Stimulated activated CD4-positive, alpha-beta T cell treated with anti-CD3 and anti-CD28 coated beads, Interleukin-2, amount 100 ng/mL, for 48 hours (primary cell): ENCODE measurements at places on chromosomes 2 and 18.

DNA sequence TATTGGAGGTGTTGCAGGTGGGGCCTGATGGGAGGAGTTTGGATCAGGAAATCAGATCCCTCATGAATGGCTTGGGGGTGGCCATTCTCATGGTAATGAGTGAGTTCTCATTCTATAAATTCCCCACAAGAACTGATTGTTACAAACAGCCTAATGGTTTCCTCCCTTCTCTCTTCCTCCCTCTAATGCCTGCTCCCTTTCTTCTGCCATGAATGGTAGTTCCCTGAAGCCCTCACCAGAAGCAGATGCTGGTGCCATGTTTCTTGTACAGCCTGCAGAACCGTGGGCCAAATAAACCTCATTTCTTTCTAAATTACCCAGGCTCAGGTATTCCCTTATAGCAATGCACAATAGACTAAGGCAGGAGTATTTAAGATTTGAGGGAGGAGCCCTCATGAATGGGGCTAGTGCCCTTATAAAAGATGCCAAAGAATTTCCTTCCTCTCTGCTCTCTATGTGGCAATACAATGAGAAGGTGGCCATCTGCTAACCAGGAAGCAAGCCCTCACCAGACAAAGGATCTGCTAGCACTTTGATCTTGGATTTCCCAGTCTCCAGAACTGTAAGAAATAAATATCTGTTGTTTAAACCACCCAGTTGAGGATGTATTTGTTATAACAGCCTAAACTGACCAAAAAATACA lies 251.8 kb downstream of the ZEB2 start:
- no peak for DNase-seq

- no peak for DNase-seq
Observed at GRCh38 chr18:27478459-27478858, 293.4 kb upstream of the CHST9 start.

DNA sequence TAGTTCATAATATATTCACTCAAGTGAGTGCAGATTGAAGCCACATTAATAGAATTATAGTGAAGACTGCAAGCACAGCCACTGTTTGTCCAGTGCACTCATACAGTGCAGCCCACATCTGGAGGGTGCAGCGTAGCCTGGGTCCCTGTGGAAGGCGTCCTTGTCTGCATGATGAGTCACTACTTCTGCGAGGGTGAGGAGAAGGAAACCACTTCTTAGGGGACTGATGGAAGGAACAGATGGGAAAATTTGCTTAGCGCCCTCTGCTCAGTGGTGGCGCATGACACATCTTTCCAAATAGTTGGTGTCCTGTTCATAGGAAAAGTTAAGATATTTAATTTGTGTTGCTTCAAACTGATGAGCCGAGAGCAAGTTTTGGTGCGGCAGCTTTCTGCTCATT lies 330.4 kb upstream of the SMIM21 start:
- DNase-seq, result no peak

DNA sequence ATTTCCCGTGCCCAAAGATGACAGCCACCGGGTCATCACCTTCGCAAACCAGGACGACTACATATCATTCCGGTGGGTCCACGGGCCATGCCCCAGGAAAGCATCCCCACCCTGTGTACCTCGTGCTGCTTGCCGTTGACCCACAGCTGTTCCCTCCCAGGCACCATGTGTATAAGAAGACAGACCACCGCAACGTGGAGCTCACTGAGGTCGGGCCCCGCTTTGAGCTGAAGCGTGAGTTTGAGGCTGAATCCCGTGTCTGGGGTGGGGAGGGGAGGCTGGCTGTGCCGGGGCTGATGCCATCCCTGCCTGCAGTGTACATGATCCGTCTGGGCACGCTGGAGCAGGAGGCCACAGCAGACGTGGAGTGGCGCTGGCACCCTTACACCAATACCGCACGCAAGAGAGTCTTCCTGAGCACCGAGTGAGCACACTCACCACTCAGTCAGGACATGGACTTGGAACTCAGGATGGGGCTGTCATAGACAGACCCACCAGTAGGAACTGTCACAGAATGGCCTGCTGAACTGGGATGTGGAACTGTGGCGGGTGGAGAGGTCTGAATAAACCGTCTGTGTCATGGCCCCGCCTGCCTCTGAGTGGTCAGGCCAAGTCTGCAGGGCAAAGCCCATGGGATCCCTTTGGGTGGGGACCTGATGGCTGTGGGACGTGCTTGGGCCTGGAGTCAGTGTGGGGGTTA lies 3.5 kb downstream of the IMP4 start:
- no peak for DNase-seq

DNA sequence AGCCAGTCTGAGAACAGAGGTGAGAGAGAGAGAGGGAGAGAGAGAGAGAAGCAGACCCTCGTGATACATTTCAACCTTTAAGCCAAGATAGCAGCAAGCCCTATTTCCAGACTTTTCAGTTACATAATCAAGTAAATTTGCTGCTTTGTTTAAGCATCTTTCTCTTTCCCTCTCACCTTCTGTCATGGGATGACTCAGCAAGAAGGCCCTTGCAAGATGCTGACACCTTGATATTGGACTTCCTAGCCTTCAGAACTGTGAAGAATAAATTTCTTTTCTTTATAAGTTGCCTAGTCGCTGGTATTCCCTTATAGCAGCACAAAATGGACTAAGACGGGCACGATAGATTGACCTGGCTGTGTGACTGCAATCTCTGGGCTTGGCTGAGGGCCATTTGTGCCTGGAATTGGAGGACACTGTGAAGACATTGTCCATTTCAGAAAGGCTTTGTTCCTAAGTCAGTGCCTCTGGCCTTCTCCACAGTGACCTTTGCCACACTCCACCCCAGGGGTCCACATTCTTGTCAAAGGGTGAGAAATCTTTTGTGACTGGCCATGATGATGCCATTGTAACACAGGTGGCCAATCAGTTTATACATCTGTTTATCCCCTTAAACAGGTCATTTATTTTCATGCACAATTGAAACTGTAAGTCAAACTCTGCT lies 51.3 kb upstream of the ITSN2 start:
- DNase-seq, result no peak

DNA sequence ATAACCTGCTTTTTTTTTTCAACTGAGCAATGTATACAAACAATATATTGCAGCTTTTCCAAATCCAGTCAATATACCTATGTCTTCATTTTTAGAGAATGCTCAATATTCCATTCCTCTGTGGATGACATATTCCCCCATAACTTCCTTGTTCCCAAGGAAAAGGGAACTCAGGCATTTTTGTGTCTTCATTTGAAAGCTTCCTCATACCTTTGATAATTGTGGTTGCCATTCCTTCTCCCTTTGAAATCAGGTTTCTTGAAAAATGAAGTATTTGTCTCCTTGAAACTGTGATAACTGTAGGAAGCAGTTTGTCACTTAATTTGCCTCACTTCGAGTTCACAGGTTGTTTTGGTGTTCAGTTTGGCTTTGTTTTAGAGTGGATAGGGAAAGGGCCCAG lies 13.5 kb downstream of the ELAC1 start:
- DNase-seq, result no peak

DNA sequence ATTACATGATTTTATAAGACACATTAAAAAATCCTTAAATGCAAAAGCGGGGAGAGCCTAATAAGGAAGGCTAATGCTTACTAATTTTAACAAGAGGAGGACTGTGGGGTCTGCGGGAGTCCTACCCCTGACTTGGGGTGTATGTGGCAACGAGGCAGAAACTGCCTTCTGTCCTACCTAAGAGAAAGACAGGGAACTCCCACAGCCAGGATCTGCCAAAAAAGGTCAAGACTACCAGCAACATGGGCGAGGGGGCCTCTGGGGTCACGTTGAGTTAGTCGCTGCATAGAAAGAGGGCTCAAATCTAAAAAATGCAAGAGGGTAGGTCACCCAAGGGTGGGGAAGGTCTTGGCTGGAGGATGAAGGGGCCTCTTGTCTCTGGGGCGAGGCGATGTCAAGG lies 529 bp upstream of the AMER3 start:
- no peak for DNase-seq

GRCh38 chr2:170185319-170185718 lies 7.4 kb downstream of the MYO3B start:
- no peak for DNase-seq

GRCh38 chr18:12287684-12288402 lies 20.2 kb upstream of the TUBB6 start:
- no peak for DNase-seq

- peak; percentile 12 for DNase-seq
Observed at GRCh38 chr2:241179899-241180298, 8.6 kb upstream of the ANO7 start.

DNA sequence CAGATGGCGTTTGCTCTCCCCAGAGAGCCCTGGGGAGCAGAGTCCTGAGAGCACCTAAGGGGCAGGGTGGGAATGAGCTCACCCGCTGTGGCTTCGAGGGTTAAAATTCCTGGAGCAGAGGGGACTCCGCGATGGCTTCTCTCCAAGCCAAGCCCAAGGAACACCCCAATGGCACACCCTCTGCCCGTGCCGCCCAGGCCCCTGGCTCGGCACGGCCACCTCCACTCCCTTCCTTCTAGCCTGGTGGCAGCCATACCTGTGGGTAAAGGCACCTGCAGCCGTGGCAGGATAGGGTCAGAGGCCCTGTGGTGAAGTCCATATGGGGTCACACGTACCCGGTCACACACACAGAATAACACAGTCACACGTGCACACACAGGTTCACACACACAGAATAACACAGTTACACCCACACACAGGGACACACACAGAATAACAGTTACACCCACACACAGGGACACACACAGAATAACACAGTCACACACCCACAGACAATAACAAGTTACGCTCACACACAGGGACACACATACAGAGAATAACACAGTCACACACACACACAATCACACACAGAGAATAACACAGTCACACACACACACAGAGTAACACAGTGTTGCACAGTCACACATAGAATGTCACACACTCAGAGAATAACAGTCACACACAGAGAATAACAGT lies 50.5 kb downstream of the RAMP1 start:
- DNase-seq, result no peak

DNA sequence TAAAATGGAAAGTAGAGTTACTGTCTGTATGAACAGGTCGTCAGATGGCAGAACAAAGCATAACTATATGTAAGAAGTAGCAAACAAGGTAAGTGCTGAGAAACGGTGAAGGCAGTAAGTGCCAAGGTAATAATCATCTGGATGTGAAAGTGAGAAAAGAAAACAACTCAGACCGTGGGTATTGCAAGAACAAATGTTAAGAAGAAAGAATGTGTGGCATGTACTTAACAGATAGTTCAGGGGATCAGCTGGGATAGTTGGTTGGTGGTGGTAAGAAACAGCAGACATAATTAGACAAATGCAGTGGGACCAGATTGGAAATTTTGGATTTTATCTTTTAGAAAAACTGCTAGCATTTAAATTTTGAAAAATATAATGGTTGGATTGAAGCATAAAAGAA lies 375.8 kb upstream of the NXPH2 start:
- DNase-seq, result no peak

- no peak for DNase-seq
Observed at GRCh38 chr18:58025733-58026132, 18.3 kb upstream of the NEDD4L start.

GRCh38 chr2:19799881-19800780 lies 101.7 kb downstream of the TTC32 start:
- no peak for DNase-seq

DNA sequence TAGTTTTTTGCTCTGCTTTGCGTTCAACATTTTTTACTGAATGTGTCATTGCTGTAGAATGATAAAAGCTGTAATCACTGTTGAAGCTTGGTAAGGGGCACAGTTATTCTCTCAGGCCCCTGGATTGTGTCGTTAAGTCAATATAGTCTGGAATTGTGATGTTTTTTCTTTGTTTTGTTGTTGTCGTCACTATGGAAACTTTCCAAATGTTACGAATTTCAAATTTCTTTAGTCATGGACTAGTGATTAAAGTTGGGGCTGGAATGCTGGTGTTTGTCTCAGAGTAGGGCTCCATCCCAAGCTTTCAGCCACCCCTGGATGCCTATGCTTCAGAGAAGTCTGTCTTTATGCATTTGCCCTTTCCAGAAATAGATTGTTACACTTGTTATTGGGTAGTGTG lies 287.2 kb downstream of the CDH19 start:
- no peak for DNase-seq

DNA sequence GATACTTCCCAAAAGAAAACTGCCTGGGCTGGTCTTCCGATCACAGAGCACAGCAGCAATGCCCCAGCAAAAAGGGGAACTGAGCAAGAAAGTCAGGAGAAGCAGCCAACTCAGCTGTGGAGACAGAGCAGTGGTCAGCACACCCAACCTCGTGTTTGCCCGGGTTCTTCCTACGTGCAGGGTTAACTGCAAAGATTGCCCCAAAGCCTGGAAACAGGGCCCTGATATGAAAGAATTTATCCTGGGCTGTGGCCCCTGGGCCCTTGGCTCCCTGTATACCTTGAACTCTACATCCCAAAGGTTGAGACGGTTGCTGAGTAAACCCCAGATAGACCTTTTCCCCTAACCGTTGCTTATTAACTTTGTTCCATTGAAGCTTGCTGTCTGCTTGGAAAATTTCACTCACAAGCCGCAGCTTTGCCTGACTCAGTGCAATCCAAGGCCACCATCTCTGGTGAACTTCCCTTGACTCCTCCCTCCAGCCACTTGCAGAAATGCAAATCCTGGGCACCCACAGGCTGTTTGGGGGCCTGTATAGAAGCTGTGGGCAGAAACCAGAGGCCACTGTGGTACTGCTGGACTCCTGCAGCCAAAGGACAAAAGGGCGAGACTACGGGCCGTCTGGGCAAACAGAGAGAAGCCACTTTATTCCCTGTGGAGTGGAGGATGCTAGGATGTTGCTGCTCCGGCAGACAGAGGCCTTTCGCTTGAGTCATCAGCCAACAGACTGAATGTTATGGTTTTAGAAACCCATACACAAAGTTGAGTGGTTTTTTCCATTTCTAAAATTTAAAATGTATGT lies 18.2 kb downstream of the NRP2 start:
- no peak for DNase-seq

- no peak for DNase-seq
Observed at GRCh38 chr2:234911271-234911670, 40.5 kb upstream of the SH3BP4 start.

GRCh38 chr2:206527153-206527552 lies 83.8 kb downstream of the ADAM23 start:
- no peak for DNase-seq

DNA sequence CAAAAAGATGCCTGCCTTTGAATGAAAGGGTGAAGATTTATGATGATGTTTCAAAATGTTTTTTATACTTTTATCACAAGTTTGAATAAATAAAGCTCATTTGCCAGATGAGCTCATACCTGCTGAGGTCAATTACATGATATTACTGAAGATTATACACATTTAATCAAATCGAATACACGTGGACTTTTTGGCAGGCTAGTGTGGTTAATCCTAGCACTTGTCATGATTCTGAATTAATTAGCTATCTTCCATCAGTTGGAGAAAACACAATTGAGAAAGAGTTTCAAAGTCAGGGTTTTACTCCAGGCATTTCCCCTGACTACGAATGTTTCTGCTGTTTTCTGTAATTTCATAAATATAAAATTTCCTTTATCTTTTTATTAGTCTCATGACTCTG lies 54.4 kb downstream of the LRPPRC start:
- DNase-seq, result no peak

GRCh38 chr2:179692610-179693009 lies 168.8 kb downstream of the ZNF385B start:
- no peak for DNase-seq

- DNase-seq, result no peak
Observed at GRCh38 chr2:189599245-189599644, 18.7 kb upstream of the SLC40A1 start.
